Natural killer cell (primary cell): ENCODE measurements at places on chromosomes 6 and 20.
A peak's percentile ranks its signal among the peaks of the same experiment; 100 is the strongest.

DNA sequence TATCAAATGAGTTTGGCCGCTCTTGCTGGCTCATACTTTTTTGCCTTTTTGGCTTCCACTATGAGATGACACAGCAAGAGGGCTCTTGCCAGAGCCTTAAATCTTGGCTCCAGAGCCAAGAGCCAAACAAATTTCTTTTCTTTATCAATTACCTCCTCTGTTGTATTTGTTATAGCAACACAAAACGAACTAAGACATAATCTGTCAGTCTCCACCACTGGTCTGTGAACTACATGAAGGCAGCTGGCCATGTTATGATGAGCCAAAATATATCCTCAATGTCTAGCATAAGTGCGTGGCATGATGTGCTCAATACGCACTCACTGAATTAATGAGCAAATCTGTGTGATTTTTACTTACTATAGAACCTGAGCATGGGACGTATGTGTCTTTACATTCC is 220.0 kb upstream of the ZNF217 start:
- DNase-seq: no peak

DNA sequence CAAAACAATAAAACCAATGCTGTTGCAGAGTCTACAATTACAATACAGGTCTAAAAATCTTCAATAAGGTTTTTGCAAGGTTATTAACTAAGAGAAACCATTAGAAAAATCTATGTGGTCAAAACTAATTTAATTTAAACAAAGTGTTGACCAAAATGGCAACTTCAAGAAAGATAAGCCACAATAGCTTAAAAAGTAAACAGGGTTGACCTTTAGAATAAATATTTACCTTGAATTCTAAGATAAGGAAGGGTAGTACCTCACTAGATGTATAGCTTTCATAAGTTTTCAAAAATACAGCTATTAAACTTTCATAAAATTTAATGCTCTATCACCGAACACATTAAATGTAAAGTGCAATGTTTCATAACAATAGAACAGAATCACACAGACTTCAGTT is 11.4 kb downstream of the RTN4IP1 start:
- DNase-seq: no peak

DNA sequence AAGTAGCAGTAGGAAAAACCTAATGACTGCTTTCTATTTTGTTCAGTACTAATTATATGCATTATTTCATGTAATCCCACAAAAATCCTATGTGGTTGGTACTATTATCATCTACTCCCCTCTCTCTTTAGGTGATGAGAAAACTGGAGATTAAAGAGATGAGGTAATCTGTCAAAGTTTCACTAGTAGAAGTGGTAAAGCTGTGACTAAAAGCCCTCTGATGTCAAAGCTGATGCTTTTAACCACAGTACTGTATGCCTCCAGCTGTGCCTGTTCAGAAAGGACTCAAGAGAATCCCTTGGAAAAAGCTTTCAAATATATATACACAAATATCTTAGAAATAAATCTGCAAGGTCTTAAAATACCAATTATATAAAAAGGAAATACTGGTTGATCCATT is 38.0 kb downstream of the PHIP start:
- no peak for DNase-seq

DNA sequence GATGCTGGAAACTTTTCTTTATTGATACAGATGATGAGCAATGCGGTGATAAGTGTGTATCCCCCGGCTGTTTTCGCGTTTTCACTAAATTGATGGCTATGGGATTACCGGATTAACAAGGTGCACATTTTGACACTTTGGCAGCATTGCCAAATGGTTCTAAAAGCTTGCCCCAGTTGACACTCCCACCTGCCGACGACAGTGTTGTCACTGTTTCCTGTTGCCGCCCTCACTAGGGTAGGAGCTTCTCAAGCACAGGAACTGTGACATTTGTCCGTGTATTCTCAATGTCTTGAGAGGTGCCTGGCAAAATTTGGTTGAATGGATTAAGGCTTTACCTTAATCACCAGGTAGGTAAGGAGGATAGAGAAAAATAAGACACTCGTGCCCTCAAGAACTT is 9.8 kb upstream of the MAPK13 start:
- peak; percentile 65 for DNase-seq

DNA sequence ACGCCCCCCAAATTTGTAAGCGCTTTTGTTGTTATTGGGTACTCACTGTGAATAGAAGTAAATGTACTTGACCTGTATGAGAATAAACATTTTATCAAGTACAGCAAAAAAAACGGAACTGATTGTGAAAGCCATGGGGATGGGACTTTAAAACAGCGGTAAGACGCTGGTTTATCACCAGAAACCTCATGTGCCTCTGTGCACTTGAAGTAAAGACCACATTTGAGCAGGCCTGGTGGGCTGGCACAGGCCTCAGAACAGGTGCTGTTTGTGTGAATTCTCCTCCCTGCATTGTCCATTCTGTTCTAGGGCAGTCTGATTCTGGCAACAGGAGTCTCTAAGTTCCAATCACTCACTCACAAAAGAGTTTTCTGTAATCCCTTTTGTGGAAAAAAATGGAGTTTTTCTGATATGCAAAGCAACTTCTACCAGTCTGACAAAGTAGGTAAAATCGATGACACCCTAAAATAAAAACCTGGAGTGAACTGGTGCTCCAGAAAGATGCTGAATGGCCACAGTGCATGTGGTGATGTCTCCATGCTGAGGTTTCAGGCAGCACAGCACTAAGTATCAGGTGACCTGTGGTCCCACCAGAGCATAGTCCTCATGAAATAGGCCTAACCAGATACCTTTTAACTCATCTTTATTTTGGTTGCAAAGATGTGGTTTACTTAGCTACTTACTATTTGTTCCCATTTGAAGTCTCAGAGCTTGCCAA is 53.9 kb downstream of the STX7 start:
- DNase-seq: no peak

DNA sequence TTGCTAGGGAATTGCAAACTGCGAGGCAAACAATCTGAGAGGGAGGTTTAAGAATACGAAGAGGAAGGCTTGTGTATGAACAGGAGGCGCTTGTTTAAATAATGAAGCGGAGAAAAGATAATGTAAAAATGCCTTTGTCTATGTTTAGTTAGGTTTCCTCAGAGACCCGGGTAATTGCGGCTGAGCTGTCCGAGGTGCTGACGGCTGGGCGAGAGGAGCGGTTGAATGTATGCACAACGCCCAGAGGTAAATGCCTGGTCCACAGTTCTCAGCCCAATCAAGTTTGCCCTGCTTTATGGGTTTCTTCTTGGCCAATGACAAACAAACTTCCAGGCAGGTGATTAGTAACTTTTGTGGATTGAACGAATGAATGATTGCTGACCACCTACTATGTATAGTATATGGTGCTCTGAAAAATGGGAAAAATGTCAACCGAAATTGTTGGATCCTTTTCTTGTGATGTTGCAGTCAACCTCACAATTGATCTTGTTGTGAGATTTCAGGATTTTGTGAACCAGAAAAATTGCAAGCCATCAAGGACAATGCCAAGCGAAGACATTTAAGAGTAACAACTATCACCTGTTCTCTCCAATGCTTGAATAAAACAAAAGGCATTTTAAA is 38.3 kb upstream of the SLC32A1 start:
- DNase-seq: peak; percentile 24

GRCh38 chr20:8860011-8860495 is 208.8 kb upstream of the PLCB4 start:
- DNase-seq: no peak
